Activated CD4-positive, alpha-beta T cell treated with anti-CD3 and anti-CD28 coated beads for 36 hours (primary cell): ENCODE measurements at places on chromosomes 1 and 21. TPM values are rescaled to one million over a fixed set of nuclear protein-coding genes. Genes with fewer than 3 reads are reported as not detected.

PTPN22 gene
- total RNA-seq, result 42.4 TPM

SMIM11 gene
- total RNA-seq, result 2.1 TPM

PLA2G2F gene
- not detected for total RNA-seq

PGM1 gene
- 38.8 TPM for total RNA-seq

GCSAML gene
- 0.09 TPM for total RNA-seq

IL20 gene
- total RNA-seq, result not detected

TP73 gene
- 0.40 TPM for total RNA-seq

GJA4 gene
- total RNA-seq, result not detected

LMNA gene
- total RNA-seq, result 218 TPM

C1orf74 gene
- 4.3 TPM for total RNA-seq

ANGPTL7 gene
- total RNA-seq, result not detected

SLAMF1 gene
- total RNA-seq, result 108 TPM

RIT1 gene
- total RNA-seq, result 23.0 TPM

KRTAP13-2 gene
- not detected for total RNA-seq

STMN1 gene
- total RNA-seq, result 771 TPM

PADI6 gene
- total RNA-seq, result not detected

RIPPLY3 gene
- total RNA-seq, result 0.16 TPM

GNG4 gene
- 1.7 TPM for total RNA-seq

STUM gene
- not detected for total RNA-seq

CELA3A gene
- not detected for total RNA-seq

ZNF683 gene
- total RNA-seq, result not detected

IER5 gene
- 24.3 TPM for total RNA-seq

ERI3 gene
- 41.3 TPM for total RNA-seq

LMX1A gene
- total RNA-seq, result not detected

FAAH gene
- total RNA-seq, result 7.5 TPM
